ENCODE measurements at places on chromosomes 7 and 10.

DNA sequence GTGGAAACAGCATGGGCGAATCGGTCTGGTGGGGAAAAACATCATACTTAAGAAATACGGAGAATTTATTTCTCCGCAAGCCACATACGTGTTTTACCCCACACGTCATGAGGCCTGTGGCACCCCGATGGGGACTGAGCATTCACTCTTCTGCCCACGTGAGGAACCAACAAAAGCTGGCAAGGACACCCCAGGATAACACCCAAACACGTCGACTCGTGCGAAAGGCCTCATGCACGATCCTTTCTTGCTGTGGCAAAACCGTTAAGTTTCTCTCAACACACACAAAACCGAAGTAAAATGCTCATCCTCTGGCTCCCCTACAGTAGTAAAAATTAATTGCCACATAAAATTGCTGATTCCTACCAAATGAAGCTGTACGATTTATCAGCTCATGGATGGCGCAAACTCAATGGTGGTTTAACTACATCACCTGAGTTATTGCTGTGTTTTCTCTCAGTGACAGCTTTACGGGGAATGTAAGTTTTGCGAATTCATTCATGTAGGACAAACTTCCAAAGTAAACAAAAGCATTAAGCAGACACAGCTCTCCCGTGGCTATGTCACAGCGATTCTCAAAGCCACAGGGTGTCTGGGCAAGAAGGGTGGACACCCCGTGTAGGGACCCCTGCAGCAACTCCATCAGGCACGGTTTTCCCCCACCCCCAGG lies 97.0 kb downstream of the CTBP2 start:
- no peak for DNase-seq

DNA sequence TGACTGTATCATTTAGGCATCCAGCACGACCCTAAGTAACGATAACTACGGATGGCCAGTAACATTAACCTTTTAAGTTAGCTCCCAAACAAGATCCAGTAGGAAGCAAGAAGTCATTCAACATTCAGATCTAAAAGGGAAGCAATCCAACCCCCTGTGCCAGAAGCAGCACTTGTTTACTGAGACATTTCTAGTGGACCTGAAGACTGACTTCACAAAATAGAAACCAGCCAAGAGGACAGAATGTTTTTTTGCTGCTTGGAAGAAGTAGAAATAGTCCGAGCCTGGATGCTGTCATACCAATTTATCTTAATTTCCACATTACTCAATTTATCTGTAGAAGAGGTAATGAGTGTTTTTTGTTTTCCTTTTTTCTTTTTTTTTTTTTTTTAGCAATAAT lies 88.0 kb upstream of the CTTNBP2 start:
- no peak for DNase-seq

DNA sequence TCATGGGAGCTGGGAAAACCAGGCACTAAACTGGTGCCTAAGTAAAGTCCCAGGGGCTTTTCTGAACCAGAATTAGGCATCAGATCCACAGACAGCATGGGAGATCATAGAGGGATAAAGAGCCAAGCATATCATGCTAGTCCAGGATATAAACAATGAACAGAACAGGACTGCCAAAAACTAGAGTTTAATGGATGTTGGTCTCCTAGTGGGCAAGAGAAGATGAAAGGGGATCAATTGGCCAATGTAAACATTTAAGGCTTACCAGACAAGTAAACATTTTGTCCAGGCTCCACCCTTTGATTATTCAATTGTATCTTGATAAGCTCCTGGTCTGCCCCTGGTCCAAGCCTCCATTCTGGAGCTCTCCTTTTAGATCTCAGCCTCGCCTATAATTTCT lies 18.9 kb downstream of the MACC1 start:
- DNase-seq = no peak

DNA sequence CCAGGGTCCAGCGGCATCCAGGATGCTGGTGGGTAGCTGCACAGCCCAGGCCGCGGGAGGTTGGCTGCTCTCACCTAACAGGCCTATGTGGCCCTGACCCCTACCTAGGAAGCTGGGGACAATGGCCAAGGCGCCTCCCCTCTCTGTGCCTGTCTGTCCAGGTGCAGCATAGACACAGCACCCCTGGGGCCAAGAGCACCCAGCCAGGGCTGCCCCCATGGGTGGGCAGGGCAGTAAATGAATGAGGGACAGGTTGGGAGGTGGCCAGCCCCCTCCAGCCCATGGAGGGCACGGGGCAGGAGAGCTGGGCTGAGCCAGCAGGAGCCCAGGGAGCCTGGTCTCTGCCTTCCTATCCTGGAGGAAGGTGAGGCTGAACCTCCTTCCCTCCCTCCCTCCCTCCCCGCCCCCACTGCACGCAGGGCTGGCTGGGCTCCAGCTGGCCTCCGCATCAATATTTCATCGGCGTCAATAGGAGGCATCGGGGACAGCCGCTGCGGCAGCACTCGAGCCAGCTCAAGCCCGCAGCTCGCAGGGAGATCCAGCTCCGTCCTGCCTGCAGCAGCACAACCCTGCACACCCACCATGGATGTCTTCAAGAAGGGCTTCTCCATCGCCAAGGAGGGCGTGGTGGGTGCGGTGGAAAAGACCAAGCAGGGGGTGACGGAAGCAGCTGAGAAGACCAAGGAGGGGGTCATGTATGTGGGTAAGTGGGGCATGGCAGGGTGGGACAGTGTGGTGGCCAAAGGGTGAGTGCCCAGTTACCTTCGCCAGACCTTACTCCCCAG lies at the start of gene SNCG:
SNCG (plus strand) TSS at position 484 of the 785 bp plus-strand sequence; CDS start at position 583, 99 bp downstream.
- DNase-seq = no peak

- DNase-seq = no peak
Measured at GRCh38 chr10:71294091-71294561, 24.9 kb upstream of the SLC29A3 start.
